ENCODE measurements at places on chromosomes 3 and 15.
A peak's percentile ranks its signal among the peaks of the same experiment; 100 is the strongest.

- DNase-seq: no peak
These were observed 31.9 kb downstream of the THRB start for GRCh38 chr3:24462737-24463136.

DNA sequence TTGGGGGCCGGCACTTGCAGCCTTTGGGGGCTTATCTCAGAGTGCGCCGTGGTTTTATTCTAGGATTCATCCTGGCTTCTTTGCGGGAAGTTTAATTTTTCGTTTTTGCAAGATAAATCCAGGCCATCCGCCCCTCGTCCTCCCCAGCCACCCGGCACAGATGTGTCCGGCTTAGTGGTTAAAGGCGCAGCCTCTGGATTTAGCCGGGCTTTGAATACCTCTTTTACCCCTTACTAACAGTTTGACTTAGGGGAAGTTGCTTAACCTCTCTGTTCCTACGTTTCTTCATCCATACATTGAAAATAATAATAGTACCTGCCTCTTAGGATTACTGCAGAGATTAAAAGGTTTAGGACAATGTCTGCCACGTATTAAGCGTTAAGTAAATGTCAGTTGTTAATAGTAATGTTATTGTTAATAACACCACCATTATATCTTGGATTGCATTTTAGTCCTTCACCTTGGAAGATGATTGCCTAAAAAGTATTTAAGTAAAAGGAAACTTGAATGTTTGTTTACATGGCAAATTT lies 714 bp downstream of the ECT2 start:
- DNase-seq: peak; percentile 10

- no peak for DNase-seq
These were observed 31.0 kb downstream of the MITF start for GRCh38 chr3:69770219-69770618.

GRCh38 chr3:115598216-115598615 lies 25.1 kb upstream of the GAP43 start:
- no peak for DNase-seq

GRCh38 chr15:83653639-83654378 lies at the start of gene ADAMTSL3:
ADAMTSL3 (plus strand) TSS chr15:83654123; CDS start chr15:83655762, 1,639 bp downstream.
- DNase-seq: no peak

DNA sequence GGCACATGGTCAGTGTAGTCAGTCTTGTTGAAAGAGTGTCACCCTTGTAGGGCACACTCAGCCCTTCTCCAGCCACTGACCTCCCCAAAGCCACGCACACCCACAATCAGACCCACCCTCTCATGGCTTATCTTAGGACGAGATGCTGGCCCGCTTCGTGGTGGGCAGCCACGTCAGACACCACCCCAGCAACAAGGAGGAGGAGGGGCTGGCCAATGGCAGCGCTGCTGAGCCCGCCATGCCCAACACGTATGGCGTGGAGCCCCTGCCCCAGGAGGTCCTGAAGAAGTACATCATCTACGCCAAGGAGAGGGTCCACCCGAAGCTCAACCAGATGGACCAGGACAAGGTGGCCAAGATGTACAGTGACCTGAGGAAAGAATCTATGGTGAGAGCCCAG lies 10.1 kb upstream of the PODXL2 start:
- DNase-seq: no peak

DNA sequence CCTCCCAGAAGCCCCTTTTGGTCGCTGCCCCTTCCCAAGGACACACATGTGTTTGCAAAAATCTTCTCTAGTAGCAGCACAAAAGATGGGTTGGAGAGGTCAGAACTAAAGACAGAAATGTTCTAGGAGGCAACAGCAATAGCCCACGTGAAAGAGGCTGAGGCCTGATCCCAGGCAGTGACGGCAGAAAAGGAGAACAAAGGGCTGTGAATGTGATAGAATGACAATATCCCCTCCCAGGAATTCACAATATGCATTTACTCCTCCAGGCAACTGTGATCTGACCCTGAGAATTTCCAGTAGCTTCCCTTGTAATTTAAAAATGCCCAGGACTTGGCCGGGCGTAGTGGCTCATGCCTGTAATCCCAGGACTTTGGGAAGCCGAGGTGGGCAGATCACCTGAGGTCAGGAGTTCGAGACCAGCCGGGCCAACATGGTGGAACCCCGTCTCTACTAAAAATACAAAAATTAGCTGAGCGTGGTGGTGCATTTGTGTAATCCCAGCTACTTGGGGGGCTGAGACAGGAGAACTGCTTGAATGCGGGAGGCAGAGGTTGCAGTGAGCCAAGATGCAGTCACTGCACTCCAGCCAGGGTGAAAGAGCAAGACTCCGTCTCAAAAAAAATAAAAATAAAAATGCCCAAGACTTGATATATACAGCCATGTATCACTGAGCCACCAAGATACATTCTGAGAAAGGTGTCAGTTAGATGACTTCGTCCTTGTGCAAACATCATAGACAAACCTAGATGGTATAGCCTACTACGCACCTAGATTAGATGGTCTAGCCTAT lies 43.6 kb upstream of the PIAS1 start:
- DNase-seq: no peak

GRCh38 chr15:56320316-56320715 lies 44.9 kb upstream of the TEX9 start:
- DNase-seq: no peak

GRCh38 chr3:193096076-193096475 lies 144.9 kb upstream of the PLAAT1 start:
- no peak for DNase-seq

GRCh38 chr15:93800805-93801204 lies 430.6 kb upstream of the MCTP2 start:
- DNase-seq: no peak

DNA sequence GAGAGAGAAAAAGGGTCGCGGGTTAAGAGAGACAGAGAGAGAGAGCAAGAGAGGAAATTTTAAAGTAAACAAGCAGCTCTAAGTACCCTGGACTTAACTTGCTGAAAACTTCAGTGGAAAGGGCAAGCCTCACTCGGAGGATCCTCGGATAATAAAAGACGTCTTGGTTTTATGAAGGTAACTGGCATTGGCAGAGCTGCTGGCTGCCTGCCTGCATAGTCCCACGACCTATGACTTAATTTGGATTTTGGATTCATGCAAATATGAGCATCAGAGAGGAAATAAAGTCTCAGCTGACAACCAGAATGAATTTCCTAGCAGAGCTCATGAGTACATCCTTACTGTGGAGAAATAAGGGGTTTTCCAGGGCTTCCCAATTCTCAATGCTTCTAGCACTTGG lies 95.1 kb upstream of the PDZRN3 start:
- no peak for DNase-seq

GRCh38 chr3:66585520-66586095 lies 84.8 kb upstream of the LRIG1 start:
- no peak for DNase-seq

GRCh38 chr15:100777821-100778220 lies 101.8 kb upstream of the ALDH1A3 start:
- DNase-seq: no peak

DNA sequence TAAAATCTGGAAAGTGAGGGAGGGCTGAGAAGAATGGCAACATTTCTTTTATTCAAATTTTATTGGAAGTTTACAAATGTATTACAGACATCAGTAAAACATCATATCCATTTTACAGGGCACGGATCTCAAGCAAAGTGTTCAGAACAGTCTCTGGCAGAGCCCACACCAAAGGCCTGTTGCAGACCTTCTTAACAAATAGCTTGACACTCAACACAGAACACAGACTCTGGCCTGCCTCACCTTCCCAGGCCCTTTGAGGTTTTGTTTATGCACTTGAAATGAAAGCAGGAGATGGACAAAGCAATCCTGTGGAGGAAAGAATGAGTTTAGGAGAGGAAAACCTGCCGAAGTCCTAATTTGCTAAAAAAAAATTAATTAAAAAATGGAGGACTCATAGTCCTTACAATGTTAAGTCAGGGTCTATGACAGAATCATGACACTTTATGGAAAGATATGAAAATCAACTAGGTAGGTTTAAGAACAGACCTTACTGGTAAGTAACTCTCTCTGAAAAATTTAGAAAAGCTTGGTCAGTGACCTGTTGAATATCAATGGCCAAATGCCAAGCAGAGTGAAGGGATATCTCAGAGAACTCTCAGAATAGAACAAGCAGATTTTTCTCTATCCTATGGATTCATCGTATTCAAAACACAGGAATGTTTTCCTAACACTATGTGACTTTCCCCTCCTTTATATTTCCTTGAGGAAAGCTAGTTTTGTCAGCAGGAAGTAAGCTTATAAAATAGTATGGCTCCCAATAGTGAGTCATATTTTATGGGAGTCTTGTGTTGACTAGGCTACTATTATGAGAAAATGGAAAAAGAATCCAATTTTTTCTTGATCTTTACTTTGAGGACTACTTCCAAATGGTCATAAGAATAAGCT lies 70.8 kb upstream of the PSMD6 start:
- no peak for DNase-seq

DNA sequence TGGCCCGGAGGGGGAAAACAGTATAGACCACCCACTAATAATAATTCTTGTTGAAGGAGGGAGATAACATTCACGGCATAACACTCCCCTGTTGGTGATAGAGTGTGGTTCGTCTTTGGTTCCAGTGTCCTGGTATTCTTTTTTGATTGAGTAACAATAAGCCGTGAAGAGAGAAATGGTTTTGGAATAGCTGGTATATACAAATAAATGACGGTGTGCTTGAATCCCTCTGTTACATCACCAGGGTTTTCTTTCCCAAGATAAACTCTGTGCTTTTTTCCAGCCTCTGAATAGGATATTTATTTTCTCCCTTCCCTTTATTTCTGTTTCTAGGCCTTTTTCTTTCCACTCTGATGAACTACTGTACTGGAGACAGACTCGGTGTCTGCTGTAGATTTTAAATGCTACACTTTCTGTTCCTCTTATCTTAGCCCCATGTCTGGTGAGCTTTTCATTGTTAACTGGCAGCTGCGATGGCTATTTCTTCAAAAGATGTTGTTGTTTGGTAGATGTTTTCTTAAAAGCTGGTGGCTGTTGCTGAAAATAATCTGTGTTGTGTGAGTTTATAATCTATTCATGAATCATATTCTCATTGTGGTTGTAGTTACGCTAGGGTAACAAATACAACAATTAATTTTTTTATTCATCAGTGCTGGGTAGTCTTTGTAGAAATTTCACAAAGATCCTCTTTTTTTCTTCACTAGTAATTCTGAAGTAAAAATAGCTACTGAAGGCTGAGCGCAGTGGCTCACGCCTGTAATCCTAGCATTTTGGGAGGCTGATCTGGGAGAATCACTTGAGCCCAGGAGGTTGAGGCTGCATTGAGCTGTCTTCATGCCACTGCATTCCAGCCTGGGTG lies 15.5 kb upstream of the SCAANT1 start:
- no peak for DNase-seq

- DNase-seq: no peak
These were observed 25.6 kb downstream of the TIGIT start for GRCh38 chr3:114319453-114319852.

GRCh38 chr3:100067589-100067988 lies 46.7 kb downstream of the FILIP1L start:
- DNase-seq: no peak

GRCh38 chr15:64460724-64461720 lies 644 bp downstream of the ZNF609 start:
- DNase-seq: peak; percentile 64

DNA sequence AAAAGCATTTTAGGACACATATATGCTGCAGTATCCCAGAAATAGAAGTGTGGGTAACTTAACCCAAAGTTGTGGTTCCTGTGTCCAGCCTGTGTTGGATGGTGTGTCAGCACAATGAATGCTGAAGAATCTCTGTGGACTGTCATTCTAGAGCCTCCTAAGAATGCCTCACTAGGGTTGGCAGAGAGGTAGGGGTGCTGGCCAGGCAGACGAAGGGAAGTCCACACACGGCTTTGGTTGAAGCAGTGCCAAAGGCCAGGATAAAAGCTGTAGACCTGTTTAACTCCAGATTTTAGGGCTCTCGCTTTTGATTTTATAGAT lies 43.7 kb upstream of the TIPARP start:
- DNase-seq: no peak

- DNase-seq: no peak
These were observed 48.9 kb upstream of the NAALADL2 start for GRCh38 chr3:174810254-174810653.

DNA sequence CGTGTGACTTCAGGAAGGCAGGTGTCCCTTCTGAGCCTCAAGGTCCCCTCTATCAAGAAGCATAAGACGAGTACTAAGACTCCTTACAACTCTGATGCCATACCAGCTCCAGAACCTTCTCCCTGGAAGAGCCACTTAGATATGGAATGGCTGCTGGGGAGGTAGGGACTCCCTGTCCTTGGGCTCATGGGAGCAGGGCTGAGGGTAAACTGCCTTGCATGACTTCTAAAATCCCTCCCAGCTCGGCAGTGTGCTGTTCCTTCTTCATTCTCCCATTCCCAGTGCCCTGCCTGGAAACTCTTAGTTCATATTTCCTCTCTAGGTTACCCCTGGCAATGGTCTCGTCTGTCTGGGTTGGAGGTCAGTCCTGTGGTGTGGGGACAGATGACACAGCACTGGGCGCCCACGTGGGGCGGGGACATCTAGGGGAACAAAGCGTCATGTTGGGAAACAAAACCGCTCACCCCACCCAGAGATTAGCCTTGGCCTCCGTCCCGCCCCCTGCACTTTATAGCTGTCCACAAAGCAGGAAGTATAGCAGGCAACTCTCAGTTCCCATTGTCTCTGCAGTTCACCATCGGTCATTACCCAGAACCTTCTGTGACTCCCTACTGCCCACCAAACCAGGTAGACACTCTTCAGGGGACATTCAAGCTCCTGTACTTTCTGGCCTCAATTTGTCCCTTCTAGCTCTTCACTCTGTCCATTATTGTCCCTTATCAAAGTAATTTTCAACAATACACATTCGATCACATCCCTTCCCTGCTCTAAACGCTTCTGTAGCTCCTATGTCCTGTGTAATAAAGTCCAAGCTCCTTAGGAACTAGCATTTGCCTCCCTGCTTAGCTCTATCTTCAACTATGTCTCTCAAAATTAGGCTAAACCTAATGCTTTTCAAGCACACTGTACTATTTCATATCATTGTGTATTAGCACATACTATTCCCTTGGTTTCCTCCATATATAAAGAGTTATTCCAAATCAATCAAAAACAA lies 73.8 kb downstream of the IQSEC1 start:
- DNase-seq: no peak

GRCh38 chr3:32132121-32132520 lies 25.7 kb downstream of the GPD1L start:
- DNase-seq: no peak

- no peak for DNase-seq
These were observed 326.9 kb upstream of the DNAJC19 start for GRCh38 chr3:181316482-181316881.

- no peak for DNase-seq
These were observed 767 bp downstream of the WDR48 start for GRCh38 chr3:39052583-39052982.

GRCh38 chr3:136728473-136728872 lies 23.7 kb downstream of the STAG1 start:
- DNase-seq: no peak

GRCh38 chr3:32456429-32457130 lies 46.1 kb downstream of the CMTM6 start:
- DNase-seq: no peak

DNA sequence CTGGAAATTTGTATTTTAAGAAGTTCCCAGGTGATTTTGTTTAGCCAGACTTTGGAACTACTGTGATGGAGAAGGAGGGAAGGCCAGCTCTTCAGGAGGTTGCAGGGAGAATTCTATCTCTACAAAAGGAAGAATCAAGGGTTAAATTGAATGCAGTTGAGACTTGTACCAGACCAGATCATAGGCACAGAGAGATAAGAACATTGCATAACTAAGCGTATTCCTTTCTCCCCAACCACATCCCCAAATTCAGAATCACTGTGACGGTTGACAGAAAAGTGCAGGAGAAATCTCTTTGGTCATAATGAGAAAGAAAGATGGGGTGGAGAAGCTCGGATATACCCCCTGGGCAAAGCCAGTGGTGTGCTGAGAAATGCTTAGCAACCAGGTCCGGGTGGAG lies 7.2 kb downstream of the PLD1 start:
- DNase-seq: no peak
